ENCODE measurements at places on chromosomes 2 and 18. TPM values are rescaled to one million over a fixed set of nuclear protein-coding genes. Genes with fewer than 3 reads are reported as not detected.
A peak's percentile ranks its signal among the peaks of the same experiment; 100 is the strongest.

DNA sequence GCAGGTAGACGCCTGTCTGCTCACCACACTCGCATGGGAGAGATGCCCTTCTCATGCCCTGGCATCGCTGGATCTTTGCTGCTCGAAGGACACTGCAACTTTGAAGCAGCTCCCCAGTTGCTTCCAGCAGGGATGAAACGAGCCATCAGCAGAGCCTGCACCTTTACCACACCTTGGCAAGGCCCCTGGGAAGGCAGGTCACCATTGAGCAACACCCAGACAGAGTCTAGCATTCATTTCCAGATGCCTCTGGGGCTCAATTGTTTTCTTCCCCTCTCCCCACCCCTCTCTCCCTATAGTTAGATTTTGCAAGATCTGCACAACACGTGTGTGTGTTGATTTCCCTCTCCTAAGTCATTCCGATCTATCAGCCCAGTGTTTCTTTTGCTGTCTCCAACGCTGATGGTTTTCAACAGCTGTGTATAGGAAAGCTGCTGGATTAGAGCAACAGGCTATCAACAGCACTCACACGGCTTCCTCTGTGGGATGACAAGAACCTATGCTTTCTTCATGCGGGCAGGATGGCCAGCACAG is 25.6 kb upstream of the INHBB start:
- DNase-seq: peak; percentile 30

GRCh38 chr2:71743995-71744675 is 290.8 kb downstream of the DYSF start:
- no peak for DNase-seq

GRCh38 chr2:31109633-31110192 is 28.5 kb downstream of the GALNT14 start:
- DNase-seq: no peak

Gene TRABD2A
- total RNA-seq: 0.29 TPM

DNA sequence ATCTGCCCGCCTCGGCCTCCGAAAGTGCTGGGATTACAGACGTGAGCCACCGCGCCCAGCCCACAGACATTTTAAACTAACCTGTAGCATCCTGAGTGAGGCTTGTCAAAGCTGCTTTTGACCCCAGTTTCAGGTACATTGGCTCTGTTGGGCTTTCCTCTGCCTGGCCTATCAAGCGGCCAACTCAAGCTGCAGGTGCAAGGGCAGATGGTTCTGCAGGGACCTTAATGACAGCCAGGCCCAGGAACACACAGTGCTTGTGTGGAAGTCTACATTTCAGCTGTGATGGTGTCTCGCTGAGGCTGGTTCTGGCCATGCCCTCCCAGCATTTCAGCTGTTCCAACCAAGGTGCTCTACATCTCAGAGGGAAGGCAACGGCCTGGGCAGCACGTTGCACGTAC is 18.4 kb downstream of the INPP4A start:
- DNase-seq: no peak
